Chondrocyte (in vitro differentiated cells): ENCODE measurements at places on chromosomes 13 and 19. TPM values are rescaled to one million over a fixed set of nuclear protein-coding genes. Genes with fewer than 3 reads are reported as not detected.

DNA sequence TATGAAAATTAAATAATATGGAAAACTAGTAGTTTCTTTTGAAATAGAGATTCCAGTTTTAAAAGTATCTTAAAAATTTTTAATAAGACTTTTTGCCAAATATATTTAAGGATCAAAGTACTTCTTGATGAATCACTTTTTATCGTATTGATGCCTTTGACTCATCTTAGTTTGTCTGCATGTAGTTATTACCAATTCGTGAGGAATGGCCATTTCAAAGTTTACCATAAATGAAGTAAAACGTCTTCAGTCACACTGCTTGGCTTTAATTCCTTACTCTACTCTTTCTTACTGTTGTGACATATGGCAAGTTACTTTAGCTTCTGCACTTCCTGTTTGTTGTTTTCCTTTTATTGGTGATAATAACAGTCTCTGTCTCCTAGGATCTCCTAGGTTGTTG, 38.3 kb downstream of the NDFIP2 start:
- no peaks in the 10 kb centered on the region for H3K27me3 ChIP-seq
- H3K4me3 ChIP-seq: no peak overlapping the region
- DNase-seq: no peak
- H3K4me1 ChIP-seq: peaks cover 7% of the 10 kb centered on the region

GRCh38 chr13:19634256-19634740, 839 bp downstream of the MPHOSPH8 start:
- peaks cover 5% of the 10 kb centered on the region for H3K36me3 ChIP-seq
- H3K4me3 ChIP-seq: peak overlapping the region; percentile 98
- H3K27ac ChIP-seq: peak overlapping the region; percentile 100
- DNase-seq: no peak
- no peaks in the 10 kb centered on the region for H3K27me3 ChIP-seq

DNA sequence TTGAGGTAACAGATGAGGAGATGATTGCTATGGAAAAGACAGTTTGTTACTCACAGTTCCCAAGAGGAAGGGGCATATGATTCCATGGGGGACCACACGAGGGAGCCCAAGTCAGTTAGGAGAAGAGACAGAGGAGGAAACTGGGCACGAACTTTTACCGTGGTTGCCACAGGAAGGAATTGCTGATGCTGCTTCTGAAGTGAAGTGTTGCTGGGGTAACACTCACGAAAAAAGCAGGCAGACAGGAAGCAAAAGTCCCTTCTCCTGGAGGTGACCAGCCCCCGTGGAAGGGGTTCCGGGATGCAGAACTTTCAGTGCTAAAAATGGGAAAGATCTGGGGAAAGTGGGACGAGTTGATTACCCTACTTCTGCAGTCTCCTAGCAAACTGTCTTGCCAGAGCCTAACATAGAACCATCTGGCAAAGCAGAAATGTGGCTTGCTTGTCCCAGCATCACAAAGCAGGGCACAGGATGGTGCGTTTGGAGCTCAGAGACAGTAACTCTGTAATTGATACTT, 35.4 kb upstream of the MAP3K10 start:
- no peak overlapping the region for H3K4me3 ChIP-seq
- H3K4me1 ChIP-seq: no peaks in the 10 kb centered on the region
- H3K27me3 ChIP-seq: peaks cover 5% of the 10 kb centered on the region
- peak; percentile 11 for DNase-seq
- H3K36me3 ChIP-seq: no peaks in the 10 kb centered on the region
- no peak overlapping the region for H3K27ac ChIP-seq

- no peak for DNase-seq
- no peak overlapping the region for H3K27ac ChIP-seq
- H3K4me3 ChIP-seq: no peak overlapping the region
- H3K4me1 ChIP-seq: peaks cover 5% of the 10 kb centered on the region
Observed at GRCh38 chr13:109706015-109706715, 80.2 kb downstream of the IRS2 start.

DNA sequence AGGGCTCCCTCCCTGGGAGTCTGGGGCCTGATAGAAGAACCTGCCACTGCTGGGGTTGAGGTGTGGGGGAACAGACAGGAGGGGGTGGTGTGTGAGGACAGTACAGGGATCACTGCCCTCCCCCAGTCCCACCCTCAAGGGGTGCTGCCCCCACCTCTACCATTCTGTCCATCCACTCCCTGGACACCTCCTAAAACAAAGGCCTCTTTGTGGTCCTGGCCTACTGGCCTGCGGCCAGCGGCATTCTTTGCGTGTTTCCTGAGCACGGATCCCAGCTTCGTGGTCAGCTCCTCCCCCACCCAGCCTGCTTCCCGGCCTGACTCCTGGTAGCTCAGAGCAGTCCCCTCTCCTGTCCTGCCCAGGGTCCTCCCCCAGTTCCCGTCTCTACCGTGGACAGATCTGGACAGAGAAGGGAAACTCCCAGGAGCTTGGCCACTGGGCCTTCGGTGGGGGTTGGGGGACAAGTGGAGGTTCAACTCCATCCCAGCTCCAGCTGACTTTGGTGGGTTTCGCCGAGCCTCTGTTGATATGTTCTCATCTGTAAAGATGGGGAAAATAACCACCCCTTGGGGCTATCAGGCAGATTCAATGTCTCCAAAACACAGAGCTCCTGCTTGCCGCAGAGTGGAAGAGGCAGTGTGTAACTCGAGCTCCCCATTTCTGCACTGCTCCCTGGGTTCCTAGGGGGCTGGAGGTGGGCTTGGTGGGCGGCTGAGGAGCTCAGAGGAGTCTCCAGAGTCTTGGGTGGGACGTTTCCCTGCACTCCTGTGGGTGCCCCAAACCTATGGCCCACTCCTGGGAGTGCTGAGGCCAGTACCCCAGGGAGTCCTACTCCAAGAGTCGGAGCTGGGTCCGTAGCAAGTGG, 48.7 kb downstream of the LYL1 start:
- no peaks in the 10 kb centered on the region for H3K27me3 ChIP-seq
- no peaks in the 10 kb centered on the region for H3K36me3 ChIP-seq
- peak overlapping the region; percentile 98 for H3K27ac ChIP-seq
- DNase-seq: no peak

- H3K36me3 ChIP-seq: peaks cover 4% of the 10 kb centered on the region
- no peaks in the 10 kb centered on the region for H3K27me3 ChIP-seq
- H3K4me1 ChIP-seq: peaks cover 64% of the 10 kb centered on the region
Observed at GRCh38 chr13:75691183-75691582, 55.1 kb downstream of the LMO7 start.

GRCh38 chr19:43439032-43439708, 24.5 kb downstream of the TEX101 start:
- H3K36me3 ChIP-seq: peaks cover 2% of the 10 kb centered on the region
- no peak overlapping the region for H3K4me3 ChIP-seq
- peaks cover 24% of the 10 kb centered on the region for H3K27me3 ChIP-seq

DNA sequence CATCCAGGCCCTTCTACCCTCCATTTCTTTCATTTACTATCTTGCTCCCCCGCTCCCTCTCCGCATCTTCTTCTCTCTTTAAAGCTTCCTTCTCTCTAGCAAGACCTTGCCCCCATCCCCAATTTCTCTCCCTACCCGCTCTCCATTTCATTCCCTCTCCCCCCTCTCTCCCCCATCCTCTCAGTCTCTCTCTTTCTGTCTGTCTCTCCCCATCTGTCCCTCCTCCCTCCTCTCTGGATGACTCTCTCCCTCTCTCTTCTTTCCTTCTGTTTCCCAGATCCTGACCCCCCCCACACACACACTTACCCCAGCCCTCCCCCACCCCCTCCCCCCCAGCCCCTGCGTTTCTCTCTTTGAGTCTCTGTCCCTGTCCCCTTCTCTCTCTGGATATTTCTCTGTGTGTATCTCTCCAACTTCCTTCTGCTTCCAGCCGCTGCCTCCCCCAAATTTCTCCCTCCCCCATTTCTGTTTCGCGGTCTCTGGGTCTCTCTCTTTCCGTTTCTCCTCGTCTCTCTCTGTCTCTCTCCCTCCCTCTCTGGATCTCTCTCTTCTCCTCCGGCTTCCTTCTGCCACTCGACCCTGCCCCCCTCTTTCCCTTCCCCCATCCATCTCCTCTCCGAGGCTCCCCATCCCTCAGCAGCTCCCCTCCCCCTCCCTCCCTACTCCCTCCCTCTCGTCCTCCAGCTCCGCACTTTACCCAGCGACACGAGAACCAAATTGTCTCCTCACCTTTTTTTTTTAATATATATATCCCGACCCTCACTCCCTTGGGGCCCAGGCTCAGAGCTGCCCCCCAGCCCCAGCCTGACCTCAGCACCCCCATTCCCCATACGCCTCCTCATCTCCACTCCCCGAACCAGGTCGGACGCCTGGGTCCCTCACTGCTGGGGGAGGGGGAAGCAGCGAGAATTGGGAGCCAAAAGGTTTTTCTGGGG, 3.6 kb upstream of the CACNG8 start:
- H3K4me1 ChIP-seq: no peaks in the 10 kb centered on the region
- H3K4me3 ChIP-seq: no peak overlapping the region
- DNase-seq: no peak
- peaks cover 2% of the 10 kb centered on the region for H3K36me3 ChIP-seq

The SHISA7 gene
- not detected in 3 replicates for total RNA-seq

- no peak overlapping the region for H3K4me3 ChIP-seq
- H3K27ac ChIP-seq: no peak overlapping the region
- H3K36me3 ChIP-seq: no peaks in the 10 kb centered on the region
Observed at GRCh38 chr19:17641181-17641580, 47.0 kb downstream of the UNC13A start.

The C19orf12 gene
- total RNA-seq: 43.7 to 46.9 TPM (median 46.4 TPM) in 3 replicates

DNA sequence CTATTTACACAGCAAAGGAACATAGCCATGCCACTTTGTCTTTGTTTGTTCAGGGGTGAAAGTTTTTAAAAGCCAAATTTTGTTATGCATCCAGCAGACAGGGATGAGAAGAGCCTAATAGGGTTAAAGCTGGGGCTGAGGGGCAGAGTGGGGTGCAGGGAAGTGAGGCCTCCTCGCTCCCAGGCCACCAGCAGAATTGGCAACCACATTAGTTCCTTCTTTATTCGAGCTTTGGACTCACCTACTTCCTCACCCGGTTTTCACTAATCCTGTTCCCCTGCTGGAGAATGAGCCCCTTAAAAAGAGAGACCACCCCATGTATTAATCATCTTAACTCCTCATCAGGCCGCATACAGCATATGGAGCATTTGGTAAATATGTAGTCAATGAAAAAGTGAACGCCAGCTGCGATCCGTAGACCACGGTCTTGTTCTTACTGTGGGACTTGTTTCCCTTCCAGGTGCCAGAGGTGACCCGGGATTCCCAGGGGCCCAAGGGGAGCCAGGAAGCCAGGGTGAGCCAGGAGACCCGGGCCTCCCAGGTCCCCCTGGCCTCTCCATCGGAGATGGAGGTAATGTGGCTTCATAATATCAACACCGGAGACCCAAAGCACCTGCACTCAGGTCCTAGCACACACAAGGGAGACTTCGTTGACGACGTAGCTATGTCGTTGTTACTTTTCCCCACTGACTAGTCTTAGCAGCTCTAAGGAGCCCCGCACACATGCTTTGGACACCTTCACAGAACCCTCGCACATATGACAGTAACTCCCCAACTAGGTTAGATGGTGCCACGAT, 112.1 kb downstream of the RAB20 start:
- H3K27me3 ChIP-seq: no peaks in the 10 kb centered on the region
- H3K27ac ChIP-seq: peak overlapping the region; percentile 89
- no peak for DNase-seq
- H3K4me3 ChIP-seq: no peak overlapping the region

The MAST1 gene
- 0.44 to 1.6 TPM (median 0.97 TPM) in 3 replicates for total RNA-seq

DNA sequence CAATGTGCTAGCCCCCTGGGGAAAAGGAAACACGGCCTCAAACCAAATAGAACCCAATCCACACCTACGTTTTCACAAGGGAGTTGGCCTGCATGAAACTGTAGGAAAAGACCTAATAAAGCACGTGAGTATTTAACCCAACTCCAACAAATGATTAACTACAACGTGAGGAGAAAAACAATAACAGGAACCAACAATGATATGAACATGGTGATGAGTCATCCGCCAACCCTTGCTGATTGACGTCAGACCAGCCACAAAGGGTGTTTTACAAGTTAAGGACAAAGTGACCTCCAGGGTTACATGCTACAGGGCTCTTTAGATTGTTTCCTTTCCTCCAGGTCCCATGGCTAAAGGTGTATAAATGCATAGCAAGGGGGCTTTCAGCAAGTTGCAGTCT, 460.5 kb downstream of the COG6 start:
- peak overlapping the region; percentile 52 for H3K27ac ChIP-seq
- H3K36me3 ChIP-seq: no peaks in the 10 kb centered on the region
- peaks cover 47% of the 10 kb centered on the region for H3K4me1 ChIP-seq
- H3K4me3 ChIP-seq: no peak overlapping the region

The SLC25A41 gene
- total RNA-seq: 0.20 TPM in 1 of 3 replicates, not detected in the others

DNA sequence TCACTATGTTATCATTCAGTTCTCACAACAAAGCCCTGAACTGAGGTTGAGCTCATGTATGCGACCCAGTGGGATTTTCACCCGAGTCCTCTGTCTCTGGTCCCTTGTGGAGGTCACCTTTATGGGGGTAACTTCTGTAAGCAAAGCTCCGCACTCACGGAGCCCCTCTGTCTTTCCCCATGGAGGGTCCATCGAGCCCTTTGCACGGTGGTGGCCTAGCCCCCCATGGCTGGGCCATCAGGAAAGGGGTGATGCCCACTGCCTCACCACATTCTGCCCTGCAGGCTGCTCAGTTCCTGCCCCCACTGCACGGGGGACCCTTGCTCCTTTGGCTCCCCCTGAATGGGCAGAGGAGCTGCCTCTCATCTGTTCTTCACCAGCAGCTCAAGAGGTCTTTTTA, 39.6 kb downstream of the CHST8 start:
- no peak for DNase-seq
- H3K36me3 ChIP-seq: no peaks in the 10 kb centered on the region
- no peak overlapping the region for H3K4me3 ChIP-seq
- H3K27ac ChIP-seq: no peak overlapping the region

The GRK1 gene
- total RNA-seq: 0.07 TPM in 1 of 3 replicates, not detected in the others

The PEX11G gene
- 1.7 to 2.6 TPM (median 2.3 TPM) in 3 replicates for total RNA-seq

GRCh38 chr19:7888145-7888825, at the start of gene LRRC8E:
Gene LRRC8E (plus strand): TSS chr19:7888510. CDS start chr19:7895604, 7,094 bp downstream.
- peak; percentile 95 for DNase-seq
- no peaks in the 10 kb centered on the region for H3K36me3 ChIP-seq
- peak within 1 kb of the TSS; percentile 49 for H3K27ac ChIP-seq
- no peaks in the 10 kb centered on the region for H3K27me3 ChIP-seq
- H3K4me1 ChIP-seq: peaks cover 15% of the 10 kb centered on the region

GRCh38 chr19:7840629-7841028, 10.6 kb downstream of the EVI5L start:
- DNase-seq: no peak
- H3K4me3 ChIP-seq: no peak overlapping the region
- H3K36me3 ChIP-seq: no peaks in the 10 kb centered on the region
- peaks cover 16% of the 10 kb centered on the region for H3K4me1 ChIP-seq
- H3K27me3 ChIP-seq: no peaks in the 10 kb centered on the region

DNA sequence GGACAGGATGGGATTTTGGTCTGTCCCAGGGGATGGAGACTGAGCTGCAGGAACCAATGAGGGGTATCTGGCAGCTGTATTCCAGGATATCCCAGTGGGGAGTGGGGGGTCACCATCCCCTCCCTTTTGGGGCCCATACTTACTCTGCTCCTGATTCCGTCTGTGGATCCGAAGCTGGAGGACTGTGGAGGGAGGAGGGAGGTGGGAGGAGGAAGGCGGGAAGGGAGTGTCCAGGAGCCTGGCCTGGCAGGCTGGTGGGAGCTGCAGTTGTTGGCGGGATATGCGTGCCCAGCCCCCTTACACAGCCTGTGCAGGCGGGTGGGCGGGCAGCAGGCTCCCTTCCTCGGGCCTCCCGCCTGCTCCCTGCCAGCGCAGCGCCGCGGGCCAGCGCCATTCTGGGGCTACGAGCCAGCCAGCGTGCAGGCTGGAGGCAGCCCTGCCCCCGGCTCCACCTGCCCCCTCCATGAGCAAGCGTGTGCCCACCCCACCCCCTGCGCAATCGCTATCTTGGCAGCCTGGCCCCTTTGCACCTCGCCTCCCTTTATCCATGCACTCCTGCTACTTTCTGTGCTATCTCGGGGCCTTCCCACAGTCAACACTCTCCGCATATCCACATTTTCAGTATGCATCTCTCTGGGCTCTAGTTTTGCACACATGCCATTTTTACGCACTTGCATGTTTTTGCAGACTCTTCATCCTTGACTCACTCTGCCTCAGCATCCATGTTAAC, 2.8 kb downstream of the MAMSTR start:
- peak overlapping the region; percentile 37 for H3K4me3 ChIP-seq
- no peak for DNase-seq
- no peaks in the 10 kb centered on the region for H3K27me3 ChIP-seq
- peak overlapping the region; percentile 76 for H3K27ac ChIP-seq
- H3K4me1 ChIP-seq: peaks cover 46% of the 10 kb centered on the region
